ENCODE measurements at places on chromosomes 1 and 21.
A peak's percentile ranks its signal among the peaks of the same experiment; 100 is the strongest.

- no peak for DNase-seq
Observed at GRCh38 chr1:194755241-194755994, 1569.0 kb upstream of the B3GALT2 start.

- DNase-seq, result no peak
Observed at GRCh38 chr21:41037936-41038335, 130.0 kb upstream of the BACE2 start.

GRCh38 chr1:21490774-21491487 is 18.3 kb upstream of the ALPL start:
- DNase-seq, result no peak

DNA sequence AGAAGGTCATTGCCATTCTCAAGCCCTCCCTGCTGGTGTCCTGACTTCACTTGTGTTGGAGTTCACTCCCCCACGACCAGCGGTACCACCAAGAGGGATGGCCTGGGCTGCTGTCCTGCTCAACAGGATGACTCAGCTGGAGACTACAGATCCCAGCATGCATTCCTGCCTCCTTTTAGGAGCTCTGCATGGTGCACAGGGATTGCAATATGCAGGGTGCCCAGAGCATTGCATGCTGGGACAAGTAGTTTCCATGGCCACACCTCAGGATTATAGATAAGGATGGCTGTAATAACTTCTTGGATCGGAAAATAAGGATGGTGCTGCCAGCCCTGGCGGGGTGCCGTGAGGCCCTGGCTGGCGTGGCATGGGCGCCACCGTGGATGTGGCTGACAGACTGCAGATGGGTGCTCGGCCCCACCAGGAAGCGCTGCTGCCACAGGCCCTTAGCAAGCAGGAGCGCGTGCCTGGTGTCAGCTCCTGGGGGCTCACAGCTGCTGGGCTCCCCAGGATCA is 150.0 kb downstream of the CASZ1 start:
- DNase-seq, result no peak

- no peak for DNase-seq
Observed at GRCh38 chr1:61083807-61084440, 1.6 kb downstream of the NFIA start.

GRCh38 chr1:18948048-18948912 is 8.2 kb downstream of the IFFO2 start:
- DNase-seq, result no peak

DNA sequence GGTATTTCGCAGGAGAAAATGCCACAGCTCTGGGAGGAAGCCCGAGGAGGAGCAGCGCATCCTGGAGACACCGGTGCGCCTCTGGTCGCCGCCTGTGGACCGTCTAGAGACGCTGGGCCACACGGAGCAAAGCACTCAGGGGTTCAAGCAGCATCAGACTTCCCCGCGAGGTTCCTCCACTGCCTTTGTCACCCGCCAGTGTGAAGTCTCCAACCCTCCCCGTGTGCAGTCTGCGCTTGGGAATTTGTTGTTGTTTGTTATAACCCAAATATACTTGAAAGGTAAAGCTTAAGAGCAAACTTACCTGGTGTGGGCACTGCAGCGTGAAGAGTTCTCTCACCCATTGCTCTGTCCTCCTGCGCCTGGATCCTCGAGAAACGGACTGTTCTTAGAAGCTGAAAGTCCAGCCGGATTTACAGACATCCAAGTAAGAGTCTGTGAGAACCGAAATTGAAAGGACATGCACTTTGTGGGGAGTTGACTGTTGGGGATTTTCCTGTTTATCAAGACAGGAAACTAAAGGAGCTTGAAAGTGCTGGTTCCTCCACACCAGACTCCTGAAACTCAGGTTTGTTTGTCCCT is at the start of gene GBP4:
Gene GBP4, minus strand, starts transcription at position 452 of the 582 bp plus-strand sequence. Its CDS starts 108 bp downstream, at position 344.
- peak; percentile 27 for DNase-seq

DNA sequence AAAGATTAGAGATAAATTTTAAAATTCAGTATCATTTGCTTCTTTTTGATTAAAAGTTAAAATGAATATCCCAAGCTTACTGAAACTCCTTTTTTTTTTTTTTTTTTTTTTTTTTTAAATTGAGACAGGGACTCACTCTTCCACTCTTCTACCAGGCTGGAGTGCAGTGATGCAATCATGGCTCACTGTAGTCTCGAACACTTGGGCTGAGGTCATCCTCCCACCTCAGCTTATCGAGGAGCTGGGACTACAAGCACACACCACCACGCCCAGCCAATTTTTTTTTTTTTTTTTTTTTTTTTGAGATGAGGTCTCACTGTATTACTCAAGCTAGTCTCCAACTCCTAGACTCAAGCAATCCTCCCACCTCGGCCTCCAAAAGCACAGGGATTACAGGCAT is 92.1 kb upstream of the RGS18 start:
- no peak for DNase-seq

DNA sequence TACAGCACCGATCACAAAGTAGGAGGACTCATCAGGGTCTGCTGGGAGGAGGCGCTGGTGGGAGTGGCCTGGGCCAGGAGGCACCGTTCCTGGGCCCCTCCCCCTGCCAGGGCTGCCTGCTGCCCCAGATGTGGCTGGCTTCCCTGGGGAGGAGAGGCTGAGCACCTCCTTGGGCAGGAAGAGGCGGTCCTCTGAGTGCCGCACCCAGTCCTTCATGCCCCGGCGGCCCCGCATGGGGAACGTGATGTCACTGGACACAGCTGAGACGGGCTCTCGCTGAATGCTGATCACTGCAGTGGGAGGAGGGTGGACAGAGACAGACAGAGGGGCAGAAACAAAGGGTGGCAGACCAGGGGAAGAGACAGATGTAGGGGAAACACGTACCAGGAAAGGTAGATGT is 24.8 kb downstream of the ADGRB2 start:
- peak; percentile 37 for DNase-seq

- no peak for DNase-seq
Observed at GRCh38 chr1:18384059-18384458, 96.7 kb upstream of the KLHDC7A start.

DNA sequence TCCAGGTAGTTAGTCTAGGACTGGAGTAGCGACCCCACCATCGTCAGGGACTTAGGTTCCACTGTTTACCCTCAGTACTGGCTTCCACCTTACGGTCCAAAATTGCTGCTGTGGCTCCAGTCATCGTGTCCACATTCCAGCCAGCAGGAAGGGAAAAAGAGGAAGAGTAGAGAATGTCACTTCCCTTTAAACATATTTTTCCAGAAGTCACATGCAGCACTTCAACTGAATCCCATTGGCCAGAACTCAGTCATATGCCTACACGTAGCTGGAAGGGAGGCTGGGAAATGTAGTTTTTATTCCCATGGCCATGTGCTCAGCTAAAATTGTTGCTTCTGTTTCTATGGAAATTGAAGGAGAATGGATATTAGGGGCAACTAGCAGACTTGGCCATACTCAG is 84.1 kb upstream of the SELENON start:
- DNase-seq, result no peak

GRCh38 chr1:225906467-225906866 is 17.5 kb upstream of the LEFTY1 start:
- DNase-seq, result no peak

DNA sequence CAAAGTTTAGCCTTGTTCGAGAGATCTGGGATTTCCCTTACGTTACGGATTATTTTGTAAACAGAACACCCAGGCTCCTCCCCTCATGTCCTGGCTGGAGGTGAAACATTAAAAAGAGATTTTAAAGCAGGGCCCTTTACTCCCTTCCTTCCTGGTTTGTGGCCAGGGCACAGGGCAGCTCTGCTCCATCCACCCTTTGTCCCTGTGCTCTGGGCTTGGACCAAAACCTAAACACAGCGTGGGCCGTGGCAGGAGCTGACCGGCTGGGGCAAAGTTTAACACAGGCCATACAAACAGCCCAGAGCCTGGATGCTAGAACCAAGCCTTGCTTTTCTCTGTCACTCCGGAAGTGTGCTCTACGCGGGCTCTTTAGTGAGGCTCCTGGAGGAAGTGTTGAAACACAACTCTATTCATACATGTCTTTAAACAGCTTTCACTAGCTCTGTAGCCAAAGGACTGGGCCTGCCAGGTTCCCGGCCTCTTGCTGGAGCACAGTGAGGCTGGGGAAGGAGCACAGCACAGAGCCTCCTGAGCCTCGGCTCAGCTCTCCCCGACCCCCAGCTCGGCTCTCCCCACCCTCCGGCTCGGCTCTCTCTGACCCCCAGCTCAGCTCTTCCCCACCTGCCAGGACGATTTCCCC is 84.7 kb downstream of the PDE9A start:
- peak; percentile 23 for DNase-seq

DNA sequence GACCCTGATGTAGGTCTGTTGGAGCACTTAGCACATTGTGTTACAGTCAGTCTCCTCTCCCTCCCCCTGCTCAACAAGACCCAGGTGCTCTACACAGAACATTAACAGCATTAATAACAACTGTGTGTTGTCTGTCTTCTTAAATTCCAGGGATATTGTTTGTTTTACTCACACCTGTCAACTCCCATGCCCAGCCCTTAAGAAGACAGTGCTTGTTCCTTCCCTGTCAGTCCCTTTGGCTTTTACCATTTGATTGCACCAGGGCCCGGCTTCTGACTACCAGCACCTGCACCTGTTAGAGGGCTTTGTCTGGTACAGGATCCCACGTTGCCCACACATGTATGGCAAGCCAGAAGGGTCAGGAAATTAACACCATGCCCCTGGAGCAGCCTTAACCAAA is 11.7 kb downstream of the RIMKLA start:
- DNase-seq, result no peak

DNA sequence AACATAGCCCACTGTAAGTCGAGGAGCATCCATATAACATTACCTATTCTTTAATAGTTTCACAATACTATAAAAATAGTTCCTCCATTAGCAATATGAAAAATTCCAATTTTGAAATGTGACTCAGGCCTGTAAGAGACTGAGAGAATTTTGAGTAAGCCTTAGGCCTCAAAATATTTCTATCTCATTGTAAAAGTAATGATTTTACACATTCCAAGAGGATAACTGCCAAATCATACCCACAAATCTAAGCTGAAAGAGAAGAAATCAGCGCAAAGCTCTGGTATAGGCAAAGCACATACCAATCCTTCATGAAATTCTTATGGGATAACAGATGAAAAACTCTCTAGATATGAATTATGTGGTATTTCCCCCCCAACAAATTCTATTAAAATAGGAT is 144.1 kb downstream of the CDC42BPA start:
- DNase-seq, result no peak

GRCh38 chr21:20260124-20260523 is 738.1 kb upstream of the NCAM2 start:
- DNase-seq, result no peak

- DNase-seq, result no peak
Observed at GRCh38 chr1:160605792-160606479, 26.6 kb upstream of the CD84 start.

GRCh38 chr1:152410599-152410998 is 3.5 kb downstream of the CRNN start:
- no peak for DNase-seq

DNA sequence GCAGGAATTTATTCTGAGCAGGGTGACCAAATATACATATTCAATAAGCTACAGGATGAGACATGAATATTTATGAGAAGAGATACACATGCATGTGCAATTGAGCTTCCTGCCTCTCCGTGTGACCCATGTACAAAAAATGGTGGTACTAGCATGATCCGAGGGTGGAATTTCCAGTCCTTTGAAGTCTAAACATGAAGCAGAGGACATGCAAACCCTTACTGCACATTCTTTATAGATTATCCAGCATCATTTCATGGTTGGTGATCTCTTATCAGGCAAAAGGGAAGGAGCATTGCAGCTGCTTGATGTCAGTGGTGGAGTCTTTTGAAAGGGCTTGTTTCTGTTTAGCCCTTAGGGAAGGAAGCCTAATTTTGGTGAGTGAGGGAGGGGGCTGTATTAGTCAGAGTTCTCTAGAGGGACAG is 448.6 kb downstream of the SETD4 start:
- DNase-seq, result no peak

DNA sequence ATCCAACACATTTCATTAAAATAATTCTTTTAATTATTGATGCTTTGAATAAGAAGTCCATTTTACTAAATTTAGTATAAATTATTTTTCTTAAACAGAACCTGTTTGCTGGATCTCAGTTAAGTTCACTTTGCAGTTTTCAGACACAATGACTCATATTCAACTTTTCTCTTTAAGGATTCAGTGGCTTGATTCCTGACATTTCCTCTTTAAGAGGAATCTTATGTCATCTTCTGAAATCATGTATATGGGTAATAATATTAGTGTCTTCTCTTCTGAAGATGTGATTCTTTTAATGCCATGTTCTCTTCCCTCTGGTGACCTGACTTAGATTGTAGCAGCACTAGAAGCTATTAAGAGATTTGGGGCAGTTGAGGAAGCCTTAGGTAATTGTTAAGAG is 12.6 kb downstream of the CREG1 start:
- DNase-seq, result no peak

DNA sequence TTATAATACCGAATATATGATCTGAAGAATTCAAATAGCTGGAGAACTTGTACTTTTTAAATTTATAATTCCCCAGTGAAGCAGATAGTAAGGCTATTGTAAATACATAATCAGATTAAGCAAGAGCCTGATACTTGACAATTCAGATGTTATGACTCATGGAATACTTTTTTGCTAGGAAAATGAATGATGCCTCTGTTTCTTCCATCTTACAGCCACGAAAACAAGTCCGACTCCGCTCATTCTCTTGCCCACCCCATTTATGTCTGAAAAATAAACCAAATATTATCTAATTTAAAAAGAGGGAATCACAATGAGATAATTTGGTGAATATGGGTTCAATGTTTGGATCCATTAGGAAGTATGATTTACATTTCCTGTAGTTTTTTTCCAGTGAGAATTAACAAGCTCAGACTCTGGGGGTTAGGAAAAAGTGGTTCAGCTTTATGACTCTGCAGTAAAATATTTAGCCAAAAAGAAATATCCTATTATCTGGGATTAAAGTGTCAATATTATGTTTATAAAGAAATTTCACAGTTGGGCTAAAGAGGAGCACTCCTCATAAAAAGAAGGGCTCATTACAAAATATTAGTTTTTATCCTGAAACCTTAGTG is 50.4 kb upstream of the DAB1 start:
- no peak for DNase-seq

DNA sequence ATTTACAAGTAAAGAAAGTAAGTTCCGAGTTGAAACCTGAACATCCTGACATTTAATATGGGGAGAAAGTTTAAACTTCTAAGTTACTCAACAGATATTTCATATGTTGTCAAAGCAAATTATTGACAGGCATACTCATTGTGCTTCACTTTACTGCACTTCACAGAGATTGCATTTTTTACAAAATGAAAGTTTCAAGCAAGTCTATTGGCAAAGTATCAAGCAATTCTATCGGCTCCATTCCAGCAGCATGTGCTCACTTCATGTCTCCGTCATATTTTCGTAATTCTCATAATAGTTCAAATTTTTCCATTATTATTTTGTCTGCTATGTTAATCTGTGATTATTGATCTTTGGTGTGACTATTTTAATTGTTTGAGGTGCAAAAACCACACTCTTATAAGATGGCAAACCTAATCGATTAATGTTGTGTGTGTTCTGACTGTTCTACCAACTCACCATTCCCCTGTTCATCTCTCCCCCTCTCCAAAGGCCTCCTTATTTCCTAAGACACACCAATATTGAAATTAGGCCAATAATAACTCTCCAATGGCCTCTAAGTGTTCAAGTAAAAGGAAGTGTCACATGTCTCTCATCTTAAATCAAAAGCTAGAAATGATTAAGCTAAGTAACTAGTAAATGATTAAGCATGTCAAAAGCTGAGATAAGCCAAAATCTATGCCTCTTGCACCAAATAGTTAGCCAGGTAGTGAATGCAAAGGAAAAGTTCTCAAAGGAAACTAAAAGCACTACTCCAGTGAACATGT is 68.2 kb upstream of the BCL9 start:
- DNase-seq, result no peak

GRCh38 chr1:50521703-50522102 is 98.5 kb upstream of the DMRTA2 start:
- no peak for DNase-seq

- DNase-seq, result no peak
Observed at GRCh38 chr1:11654939-11655808, 497 bp downstream of the FBXO44 start.

- DNase-seq, result no peak
Observed at GRCh38 chr21:36610201-36610600, 88.7 kb upstream of the SIM2 start.
